Head of caudate nucleus (tissue), 42 donors: ENCODE measurements at places on chromosomes 6 and 20.

DNA sequence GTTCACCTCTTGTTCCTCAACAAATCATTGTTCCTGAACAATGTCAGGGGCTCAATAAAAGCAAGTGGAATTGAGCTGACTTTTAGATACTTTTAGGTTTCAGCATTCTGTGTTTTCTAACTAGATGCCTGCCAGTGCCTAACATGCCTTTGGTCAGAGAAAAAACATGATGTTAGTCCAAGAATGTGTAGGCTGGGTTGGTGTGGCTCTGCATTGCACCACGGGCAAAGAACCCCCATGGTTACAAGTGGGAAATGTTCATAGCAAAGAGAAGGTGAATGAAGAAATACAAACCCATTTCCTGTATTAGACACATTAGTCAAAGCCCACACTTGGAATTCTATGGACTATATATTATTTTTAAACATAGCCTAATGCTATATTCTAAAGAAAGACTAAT, 193.3 kb downstream of the TMEM200A start:
- DNase-seq: no peak

DNA sequence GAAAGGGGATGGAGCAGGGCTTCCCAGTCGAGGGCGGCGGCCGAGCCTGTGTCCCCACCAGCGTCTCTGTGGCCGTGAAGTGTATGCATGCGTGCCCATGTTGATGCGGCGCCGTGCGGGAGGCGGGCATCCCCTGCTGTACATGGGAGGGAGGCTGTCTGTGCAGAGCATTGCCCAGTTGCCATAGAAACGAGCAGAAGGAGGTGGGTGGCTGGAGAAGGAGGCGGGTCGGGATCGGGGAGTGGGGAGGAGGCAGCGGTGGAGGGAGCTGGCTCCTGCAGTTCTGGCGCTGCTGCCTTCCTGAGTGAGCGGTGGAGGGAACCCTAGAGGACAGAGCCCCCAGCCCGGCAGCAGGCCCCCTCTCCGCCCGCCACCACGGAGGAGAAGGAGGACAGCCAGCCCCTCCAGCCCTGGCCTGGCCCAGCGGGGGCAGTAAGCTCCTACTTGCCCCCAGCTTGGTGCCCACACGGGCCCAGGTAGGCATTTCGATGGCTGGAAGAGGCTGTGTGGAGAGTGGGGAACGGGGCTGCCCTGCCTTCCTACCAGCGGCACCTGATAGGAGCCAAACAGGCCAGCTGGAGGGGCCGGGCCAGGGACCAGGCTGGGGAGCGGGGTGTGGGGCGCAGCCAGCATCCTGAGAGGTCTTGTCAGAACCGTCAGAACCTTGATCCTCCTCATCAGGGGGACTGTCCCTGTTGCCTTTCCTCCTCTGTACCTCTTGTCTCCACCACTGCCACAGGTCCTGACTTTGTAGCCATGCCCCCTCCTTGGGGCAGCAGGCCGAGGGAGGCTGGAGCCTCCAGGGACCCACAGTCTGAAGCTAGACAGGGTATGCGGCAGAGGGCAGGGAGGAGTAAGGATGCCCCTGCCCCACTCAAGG, 41.3 kb downstream of the SPDEF start:
- DNase-seq: peak; percentile 90

DNA sequence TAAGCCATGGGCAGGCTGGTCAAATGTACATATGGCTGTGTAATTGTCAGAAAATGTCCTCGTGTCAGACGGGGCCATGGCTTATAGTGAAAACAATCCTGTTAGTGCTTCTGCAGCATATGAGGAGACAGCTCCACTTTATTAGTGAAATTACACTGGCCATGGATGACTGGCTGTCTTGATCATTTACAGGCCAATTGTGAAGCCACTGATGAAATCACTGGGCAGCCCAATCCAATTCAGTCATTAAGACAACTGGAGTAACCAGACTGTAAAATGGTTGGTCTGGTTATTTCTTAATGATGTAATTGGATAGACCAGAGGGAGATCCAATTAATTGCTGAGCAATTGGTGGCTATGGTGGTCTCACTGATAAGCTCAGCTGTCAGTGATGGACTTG, 749.5 kb downstream of the KIF16B start:
- DNase-seq: no peak

DNA sequence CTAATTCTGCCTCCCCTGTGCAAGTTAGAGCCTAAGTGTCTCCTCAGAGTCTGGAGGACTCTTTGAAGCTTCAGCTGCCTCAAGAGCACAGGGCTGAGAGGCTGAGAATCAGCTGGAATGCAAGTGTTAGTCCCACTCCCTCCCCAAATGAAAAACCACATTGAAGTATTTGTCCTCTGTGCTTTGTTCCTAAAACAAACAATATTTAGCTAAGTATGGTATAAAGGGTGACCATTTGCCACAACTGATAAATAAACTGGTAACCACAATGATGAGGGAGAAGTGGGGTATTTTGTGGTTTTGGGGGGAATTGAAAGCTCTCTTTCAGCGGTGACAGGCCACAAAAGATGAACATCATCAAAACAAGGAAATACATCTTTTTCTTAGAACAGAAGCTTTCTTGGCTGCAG, 91.7 kb upstream of the HDDC2 start:
- no peak for DNase-seq

- DNase-seq: no peak
Measured at GRCh38 chr20:50191065-50191543, 474 bp downstream of the CEBPB start.

GRCh38 chr20:24833592-24833991, 115.5 kb upstream of the CST7 start:
- no peak for DNase-seq

DNA sequence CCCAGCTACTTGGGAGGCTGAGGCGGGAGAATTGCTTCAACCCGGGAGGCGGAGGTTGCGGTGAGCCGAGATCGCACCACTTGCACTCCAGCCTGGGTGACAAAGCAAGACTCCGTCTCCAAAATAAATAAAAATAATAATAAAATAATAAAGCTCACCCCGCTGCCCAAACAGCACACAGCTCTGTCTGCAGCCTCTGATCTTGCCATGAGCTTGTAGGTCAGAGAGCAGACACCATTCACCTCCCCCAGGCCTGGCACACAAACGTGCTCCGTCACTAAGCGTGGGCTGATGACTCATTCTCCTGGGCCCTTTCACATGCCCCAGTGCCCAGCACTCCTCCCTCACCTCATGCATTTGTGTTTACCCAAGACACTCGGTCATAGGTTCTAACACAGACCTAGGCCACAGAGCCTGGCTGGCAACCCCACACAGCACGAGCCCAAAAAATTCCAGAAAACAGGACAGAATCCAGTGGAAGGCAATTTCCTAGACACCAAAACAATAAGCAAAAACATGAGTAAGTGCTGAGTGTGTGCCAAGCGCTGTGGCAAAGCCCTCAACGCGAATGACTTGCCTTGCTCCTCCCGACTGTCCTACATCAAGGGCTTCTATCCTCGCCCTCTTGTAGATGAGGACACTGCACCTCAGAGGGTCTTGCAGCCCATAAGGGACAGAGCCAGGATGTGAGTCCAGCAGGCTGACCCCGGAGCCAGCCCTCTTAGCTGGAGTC, 18.0 kb downstream of the ATP9A start:
- DNase-seq: peak; percentile 71

GRCh38 chr6:149026530-149026942, 279.7 kb downstream of the UST start:
- no peak for DNase-seq

GRCh38 chr6:151119823-151120524, 119.8 kb upstream of the AKAP12 start:
- no peak for DNase-seq

DNA sequence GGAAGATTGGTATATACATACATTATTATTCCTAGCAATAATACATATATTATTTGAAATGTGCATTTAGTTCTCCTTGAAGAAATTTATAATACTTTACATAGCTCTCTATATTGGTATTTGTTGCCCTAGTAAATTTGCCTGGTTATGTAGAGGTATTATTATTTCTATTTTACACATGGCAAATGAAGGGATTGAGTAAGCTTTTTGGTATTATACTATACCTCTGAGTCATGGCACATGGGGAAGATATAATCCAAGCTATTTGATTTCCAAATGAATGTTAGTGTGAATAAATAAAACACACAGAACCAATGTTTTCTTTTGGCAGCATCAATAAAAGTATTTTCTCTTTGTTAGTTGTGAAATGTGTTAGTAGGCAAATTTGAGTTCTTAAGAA, 409.6 kb upstream of the SLC35B3 start:
- DNase-seq: no peak

DNA sequence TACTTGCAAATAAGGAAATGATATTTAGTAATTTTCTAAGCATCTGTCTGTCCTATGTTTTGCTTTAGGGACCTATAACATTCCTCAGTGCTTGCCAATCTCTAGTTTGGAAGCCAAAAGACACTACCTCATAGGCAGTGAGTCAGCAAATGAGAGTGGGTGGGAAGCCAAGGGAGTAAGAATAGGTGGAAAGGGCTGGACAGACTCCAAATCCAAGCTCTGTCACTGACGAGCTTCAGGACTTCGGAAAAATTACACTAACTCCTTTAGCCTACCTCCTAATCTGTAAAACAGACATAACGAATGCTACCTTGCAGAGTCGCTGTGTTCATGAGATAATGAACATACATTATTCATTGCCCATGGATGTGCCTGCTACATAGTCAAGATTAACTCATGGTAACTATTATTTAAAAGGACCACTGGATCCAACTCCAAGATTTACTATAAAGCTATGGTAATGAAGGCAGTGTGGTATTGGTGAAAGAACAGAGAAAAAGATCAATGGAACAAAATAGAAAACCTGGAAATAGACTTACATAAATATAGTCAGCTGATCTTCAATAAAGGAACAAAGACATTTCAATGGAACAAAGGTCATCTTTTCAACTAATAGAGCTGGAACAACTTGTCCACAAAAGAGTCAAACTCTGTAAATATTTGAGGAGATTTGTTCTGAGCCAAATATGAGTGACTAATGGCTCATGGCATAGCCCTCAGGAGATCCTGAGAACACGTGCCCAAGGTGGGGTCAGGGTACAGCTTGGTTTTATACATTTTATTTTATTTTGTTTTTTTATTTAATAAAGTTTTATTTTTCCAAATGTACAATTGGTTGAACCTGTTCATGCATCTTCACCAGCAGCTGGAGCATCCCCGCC, 64.1 kb downstream of the FAM50B start:
- DNase-seq: peak; percentile 71

- DNase-seq: no peak
Measured at GRCh38 chr6:109610590-109610989, 80.4 kb downstream of the AK9 start.

- no peak for DNase-seq
Measured at GRCh38 chr20:25148982-25149846, 46.3 kb upstream of the ENTPD6 start.

- peak; percentile 69 for DNase-seq
Measured at GRCh38 chr6:10510592-10511367, 10.4 kb upstream of the GCNT2 start.

DNA sequence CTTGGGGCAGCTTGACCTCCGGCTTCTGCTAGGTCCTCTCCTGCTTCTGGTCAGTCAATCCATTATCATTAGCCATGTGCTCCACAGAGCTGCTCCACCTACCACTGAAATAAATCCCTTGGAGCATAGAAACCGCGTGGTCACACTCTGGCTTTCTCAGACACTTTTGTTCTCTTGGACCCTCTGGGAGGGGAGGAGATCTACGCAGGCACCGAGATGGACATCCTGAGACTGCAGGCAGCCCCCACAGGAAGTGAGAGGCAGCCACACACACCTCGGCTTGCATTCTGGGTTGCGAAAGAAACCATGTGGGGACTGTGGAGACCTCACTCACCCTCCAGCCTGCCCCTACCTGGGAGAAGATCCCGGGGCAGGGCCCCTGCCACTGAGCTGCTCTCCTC, 79.5 kb downstream of the FYN start:
- DNase-seq: no peak

DNA sequence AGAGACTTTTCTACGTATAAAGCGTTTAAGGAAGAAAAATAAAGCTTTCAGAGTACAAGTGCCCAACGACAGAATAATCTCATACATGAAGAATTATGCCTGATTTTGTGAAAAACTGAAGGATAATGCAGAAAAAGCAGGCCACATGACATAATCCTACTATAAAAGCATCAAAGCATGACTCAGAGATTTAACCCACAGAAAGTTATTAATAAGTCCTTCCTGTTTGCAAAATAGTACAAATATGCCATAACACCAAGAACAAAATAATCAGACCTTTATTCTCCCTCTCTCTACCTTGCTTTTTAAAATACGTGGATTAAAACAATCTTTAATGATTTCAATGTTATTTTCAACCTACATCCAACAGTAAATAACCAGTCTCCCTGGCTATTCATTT, 118.6 kb upstream of the BCLAF1 start:
- no peak for DNase-seq

- no peak for DNase-seq
Measured at GRCh38 chr6:156379392-156380289, 397.5 kb upstream of the ARID1B start.

GRCh38 chr6:82555801-82556200, 192.2 kb downstream of the TPBG start:
- DNase-seq: no peak

DNA sequence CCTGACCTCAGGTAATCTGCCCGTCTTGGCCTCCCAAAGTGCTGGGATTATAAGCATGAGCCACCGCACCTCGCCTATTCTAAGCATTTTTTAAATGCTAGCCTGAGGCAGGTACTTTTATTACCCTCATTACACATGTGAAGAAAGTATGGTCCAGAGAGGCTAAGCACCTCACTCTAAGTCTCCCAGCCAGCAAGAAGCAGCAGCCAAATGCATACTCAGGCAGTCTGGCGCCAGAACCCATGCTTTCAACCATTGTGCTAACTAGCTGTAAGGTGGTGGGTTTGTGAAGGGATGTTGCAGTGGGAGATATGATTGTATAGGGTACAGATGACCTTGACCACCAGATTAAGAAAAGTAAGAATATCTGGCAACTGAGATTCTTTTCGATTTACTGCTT, 26.1 kb upstream of the RIPOR2 start:
- no peak for DNase-seq

DNA sequence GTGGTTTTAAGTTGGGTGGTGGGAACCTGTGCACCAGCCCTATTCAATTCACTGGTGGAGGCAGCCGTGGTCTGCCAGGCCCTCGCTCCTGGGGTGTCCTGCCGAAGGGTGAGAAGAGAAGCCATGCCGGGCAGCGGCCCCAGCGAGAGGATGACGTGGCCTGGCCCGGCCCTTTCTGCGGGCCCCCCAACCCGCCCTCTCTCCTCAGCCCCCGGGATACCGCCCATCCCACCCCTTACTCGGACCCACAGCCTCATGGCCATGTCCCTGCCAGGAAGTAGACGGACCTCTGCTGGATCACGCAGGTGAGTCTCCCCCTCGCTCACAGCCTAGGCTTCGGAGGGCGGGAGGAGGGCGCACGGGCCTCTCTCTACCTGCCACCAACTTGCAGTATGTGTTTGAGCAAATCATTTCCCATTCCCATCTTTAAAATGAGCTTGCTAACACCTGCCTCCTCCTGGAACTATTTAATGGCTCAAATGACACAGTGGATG, 30.1 kb downstream of the SNPH start:
- no peak for DNase-seq

DNA sequence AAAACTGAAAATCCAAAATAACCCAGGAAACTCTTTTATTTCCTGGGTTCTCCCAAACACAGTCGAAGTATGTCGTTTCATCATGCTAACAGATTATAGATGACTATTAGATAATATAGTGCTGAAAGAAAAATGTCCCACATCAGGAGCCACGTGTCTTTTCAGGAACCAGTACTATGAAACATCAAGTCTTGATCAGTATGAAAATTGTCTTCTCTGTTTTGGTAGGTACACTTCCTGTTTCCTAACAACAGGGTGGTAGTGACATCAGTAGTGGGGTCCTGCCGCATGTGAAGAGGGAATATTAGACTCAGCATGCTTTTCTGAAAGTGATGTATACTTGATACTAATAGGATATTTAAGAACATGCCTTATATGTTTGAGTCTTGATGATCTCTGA, 136.7 kb downstream of the HIVEP1 start:
- DNase-seq: no peak

- DNase-seq: no peak
Measured at GRCh38 chr20:42373049-42373448, 754.9 kb upstream of the CHD6 start.
